Occipital lobe (tissue), 3 donors: ENCODE measurements at places on chromosomes 6 and 20.

- DNase-seq: no peak
Measured at GRCh38 chr6:116528780-116529179, 16.7 kb downstream of the TRAPPC3L start.

GRCh38 chr6:138429761-138430160, 25.7 kb downstream of the HEBP2 start:
- DNase-seq: no peak

DNA sequence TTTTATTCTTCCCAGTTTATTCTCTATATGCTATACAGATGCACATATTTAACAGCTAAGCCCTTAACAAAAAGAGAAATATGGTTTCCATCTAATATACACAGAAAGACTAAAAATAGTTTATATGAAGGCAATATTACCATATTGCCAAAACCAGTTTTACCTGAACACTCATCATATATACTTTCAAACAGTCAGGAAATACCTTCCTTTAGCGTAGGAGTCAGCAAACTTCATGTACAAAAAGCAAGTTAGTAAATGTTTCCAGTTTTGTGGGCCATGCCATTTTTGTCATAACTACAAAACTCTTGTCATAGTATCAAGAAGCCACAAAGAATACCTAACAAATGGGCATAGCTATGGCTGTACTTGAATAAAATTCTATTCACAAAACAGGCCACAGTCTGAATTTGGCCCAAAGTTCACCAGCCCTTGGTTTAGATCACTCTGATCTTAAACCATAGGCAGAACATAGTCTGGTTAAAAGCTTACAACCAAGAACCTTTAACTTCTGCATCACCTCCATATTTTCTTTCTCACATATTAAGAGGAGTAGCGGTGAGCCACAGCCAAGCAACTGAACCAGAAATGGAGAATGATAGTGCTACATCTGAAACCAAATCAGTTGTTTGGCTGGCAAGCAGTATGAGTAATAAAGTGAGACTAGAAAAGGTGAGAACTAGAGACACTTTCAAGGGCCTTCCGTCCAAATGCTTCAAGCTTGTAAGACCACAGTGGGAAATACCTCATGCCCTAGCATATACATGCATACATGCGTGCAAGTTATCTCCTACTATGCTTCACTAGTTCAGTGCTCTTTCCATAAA, 116.6 kb downstream of the PTPRK start:
- no peak for DNase-seq

DNA sequence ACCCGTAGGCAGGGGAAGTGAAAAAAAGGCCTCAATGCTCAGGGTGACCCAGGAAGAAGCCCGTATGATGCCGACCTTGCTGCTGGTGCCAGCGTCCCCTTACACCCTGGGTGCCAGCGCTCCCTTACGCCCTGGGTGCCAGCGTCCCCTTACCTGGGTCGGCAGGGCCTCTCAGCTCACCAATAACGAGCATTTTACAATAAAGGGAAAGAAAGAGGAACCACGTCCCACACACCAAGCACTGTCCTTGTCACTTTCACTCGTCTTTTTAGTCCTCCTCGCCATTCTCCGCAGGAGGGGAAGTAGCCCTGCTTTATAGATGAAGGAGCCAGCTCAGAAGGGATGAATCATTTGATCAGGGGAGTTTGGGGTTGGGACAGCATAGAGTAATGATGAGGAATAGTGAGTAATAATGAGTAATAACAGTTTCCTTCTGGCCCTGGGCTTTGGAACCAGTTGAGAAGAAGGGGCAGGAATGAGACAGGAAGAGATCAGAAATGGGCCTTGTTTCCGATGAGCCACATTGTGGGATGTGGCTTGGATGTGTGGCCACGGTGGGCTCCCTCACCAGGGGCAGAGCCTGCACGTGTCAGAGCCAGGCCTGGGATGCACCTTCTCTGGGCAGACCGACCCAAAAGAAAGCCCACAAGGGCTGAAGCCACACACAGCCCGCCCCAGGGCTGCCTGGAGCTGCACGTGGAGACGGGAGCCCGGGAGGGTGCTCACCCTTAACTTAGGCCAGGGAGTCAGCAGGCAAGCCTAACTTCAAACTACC, 75.7 kb downstream of the SYNJ2 start:
- DNase-seq: no peak

DNA sequence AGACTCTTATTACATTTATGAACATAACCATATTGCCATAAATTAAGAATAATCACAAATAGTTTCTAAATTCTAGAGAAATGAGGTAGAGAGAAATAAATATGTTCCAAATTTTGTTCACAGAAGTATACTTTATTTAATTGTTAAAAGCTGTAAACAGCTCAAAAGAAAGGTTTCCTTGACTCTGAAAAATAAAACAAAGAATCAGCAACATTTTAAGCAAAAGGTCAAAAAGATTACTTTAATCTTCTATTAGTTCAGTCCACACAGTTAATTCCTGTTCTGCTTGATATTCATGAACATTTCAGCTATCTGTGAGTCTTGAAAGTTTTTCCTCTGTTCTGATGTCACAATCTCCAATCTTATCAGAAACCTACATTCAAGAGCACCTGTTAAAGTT, 197.9 kb downstream of the GJA1 start:
- no peak for DNase-seq

- no peak for DNase-seq
Measured at GRCh38 chr20:35598476-35598875, 17.2 kb upstream of the SPAG4 start.

DNA sequence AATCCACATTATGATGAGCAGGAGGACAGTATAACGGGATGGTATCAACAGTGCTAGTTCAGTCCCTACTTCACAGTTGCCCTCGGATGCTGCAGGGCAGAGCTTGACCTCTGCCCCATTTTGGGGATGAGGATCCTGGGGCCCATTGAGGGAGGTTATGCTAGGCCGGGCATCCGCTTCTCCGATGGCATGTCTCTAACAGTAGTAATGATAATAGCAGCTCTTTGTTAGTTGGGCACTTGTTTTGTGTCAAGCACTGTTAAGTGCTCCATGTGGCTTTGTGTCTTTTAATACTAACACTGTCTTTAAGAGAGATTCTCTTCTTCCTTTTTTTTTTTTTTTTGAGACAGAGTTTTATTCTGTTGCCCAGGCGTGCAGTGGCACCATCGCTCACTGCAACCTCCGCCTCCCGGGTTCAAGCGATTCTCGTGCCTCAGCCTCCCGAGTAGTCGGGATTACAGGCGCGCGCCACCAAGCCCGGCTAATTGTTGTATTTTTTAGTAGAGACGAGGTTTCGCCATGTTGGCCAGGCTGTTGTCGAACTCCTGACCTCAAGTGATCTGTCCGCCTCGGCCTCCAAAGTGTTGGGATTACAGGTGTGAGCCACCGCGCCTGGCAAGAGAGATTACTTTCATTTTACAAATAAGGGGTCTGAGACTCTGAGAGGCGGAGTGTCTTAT, 1.1 kb downstream of the MAPRE1 start:
- DNase-seq: no peak

DNA sequence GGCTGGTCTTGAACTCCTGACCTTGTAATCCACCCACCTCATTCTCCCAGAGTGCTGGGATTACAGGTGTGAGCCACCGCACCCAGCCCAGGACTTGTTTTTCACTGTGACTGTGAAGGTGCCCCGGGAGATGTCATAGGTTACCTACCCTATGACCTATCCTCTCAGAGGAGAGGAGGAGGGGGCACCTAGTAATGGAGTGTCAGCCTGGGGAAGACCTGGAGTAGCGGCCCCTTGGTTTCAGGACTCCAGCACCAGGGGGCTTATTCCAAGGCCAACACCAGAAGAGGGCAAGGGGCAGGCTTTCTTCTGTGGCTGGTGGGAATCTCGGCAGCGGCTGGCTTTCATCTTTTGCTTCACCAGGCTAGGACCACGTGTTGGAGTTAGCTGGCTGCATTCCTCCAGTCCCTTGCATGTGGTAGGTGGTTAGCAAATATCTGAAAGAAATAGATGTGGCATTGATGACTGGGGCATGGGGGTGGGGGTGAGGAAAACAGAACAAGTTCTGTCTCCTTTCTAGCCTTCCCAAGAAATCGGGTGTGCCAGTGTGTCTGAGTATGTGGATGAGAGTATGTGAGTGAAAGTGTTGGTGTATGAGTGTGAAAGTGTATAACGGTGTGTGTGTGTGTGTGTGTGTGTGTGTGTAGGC, 7.9 kb upstream of the ITPR3 start:
- DNase-seq: no peak

DNA sequence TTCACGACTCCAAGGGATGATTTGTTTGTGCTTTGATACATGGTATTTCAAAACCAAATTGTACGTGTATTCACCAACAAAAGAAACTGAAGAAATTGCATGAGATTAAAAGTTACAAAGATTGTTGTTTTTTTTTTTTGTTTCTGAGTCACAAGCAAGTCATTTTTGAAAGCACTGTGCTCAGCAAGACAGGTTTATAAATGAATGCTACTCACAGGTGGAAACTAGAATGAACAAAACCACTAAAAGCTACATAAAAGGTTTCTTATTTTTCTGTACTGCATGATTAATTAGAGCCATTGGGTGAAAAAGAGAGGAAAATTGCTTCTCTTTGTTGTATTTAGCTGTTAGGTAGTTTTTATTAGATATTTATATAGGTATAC, 90.2 kb upstream of the RIPOR2 start:
- DNase-seq: no peak

DNA sequence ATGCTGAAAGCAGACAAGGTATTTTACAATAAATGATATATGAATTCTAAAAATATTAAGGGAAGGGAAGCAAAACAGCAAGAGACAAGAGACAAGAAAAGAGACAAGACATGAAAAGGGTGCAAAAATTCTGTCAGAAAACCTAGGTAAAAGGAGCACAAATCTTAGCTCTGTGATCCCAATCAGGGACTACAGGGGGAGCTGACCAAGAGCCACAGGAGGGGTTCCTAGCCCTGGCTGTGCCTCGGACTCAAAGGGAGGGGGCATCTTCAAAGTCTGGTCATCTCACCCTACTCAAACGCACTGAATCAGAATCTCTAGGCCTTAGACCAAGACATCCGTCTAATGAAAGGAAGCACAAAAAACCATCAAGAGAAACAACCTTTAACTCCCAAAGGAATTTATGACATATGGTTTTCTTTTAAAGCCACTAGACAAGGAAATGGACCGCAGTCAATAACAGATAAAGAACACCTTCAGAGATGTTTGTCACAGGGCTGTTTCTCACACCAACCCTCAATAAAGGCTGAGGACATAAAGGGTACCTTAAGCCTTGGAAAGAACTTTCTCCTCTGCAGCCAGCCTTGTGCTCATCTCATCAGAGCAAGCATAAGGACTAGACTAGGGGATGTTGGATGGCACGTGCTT, 130.4 kb upstream of the CDYL start:
- no peak for DNase-seq

- no peak for DNase-seq
Measured at GRCh38 chr20:50304501-50304856, 113.8 kb downstream of the CEBPB start.

DNA sequence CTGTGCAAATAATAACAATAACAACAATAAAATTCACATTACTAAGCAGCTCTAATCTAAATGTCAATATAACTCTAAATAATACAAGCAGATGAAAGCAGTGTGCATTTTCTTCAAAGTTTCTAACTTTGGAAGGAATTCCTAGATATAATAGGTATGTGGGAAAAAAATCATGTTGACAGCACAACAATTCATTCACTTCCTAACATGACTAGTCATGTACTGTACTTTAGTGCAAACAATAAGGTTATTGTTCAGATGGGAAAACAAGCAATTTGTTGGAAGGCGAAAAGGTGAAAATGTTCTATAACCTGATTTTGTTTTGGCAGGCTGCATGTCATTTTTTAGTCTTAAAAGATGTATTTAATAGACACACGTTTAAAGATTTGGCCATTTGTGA, 484.3 kb upstream of the JAG1 start:
- DNase-seq: no peak

DNA sequence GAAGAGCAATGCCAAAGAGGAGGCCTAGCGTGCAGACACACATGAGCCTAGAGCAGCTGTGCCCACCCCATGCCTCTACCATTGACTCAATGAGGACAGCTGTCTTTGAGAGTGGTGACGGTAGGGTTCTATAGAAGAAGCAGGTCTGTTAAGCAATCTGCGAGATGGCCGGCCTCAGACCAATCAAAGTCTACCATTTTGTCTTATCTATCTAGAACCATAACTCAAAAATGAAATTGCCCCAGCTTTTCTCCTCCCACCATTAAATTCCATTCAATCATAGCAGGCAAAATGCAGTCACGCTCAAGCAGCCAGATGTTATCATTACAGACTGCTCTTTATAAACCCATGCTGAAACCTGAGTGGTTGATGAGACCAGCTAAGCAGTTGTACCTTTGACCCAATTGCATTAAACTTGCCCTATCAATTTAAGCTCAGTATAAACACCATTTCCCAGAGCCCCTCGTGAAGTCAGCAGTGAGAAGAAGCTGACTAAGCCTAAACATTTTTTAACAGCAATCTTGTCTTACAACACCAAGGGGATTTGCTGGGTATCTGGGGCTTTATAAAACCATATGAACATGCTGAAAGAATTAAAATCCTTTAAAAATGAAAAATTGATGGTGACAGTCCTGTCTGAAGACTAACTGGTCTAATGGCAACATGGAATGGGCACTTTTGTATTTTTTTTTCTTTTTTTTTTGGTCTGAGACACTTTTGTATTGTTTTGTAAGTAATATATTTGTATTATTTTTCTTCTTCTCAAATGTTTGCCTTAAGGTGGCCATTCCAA, 57.5 kb downstream of the FOXC1 start:
- no peak for DNase-seq

- DNase-seq: no peak
Measured at GRCh38 chr6:19193624-19194023, 643.5 kb upstream of the ID4 start.

GRCh38 chr20:46647469-46647868, 3.8 kb downstream of the SLC13A3 start:
- DNase-seq: no peak

GRCh38 chr6:100379386-100379785, 85.3 kb downstream of the SIM1 start:
- DNase-seq: no peak

- no peak for DNase-seq
Measured at GRCh38 chr6:85824329-85824728, 181.6 kb upstream of the SYNCRIP start.

GRCh38 chr6:51594981-51595380, 492.4 kb downstream of the PKHD1 start:
- DNase-seq: no peak

- no peak for DNase-seq
Measured at GRCh38 chr6:23170049-23170448, 600.7 kb downstream of the HDGFL1 start.

DNA sequence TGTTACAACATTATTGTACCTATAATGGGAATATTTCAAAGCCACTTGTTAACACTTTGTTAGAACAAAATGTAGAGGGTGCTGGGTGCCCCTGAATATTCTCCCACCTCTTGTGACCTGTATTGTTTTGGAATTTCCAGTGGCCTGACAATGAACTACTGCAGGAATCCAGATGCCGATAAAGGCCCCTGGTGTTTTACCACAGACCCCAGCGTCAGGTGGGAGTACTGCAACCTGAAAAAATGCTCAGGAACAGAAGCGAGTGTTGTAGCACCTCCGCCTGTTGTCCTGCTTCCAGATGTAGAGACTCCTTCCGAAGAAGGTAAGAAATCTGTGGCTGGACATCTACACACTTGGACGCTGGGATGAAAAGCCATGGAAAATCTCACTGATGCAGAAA, 28.9 kb downstream of the PLG start:
- no peak for DNase-seq
